ENCODE measurements at places on chromosomes 11 and 22.

GRCh38 chr11:88489030-88489429 lies 151.5 kb upstream of the CTSC start:
- no peak for DNase-seq

- no peak for DNase-seq
Measured at GRCh38 chr11:20623252-20623651, 23.8 kb downstream of the SLC6A5 start.

DNA sequence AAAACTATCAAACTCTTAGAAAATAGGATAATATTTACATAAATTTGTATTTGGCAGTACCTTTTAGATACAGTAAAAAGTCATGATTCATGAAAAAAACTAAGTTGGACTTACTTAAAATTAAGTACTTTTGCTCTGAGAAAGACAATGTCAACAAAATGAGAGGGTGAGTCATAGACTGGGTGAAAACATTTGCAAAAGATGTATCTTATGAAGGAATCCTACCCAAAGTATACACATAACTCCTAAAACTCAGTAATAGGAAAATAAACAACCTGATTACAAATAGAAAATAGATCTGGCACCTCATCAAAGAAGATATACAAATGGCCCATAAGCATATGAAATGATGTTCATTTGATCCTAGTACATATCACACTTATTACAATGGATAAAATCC lies 1154.6 kb downstream of the JRKL start:
- no peak for DNase-seq

- no peak for DNase-seq
Measured at GRCh38 chr11:12247543-12248254, 129.7 kb upstream of the PARVA start.

DNA sequence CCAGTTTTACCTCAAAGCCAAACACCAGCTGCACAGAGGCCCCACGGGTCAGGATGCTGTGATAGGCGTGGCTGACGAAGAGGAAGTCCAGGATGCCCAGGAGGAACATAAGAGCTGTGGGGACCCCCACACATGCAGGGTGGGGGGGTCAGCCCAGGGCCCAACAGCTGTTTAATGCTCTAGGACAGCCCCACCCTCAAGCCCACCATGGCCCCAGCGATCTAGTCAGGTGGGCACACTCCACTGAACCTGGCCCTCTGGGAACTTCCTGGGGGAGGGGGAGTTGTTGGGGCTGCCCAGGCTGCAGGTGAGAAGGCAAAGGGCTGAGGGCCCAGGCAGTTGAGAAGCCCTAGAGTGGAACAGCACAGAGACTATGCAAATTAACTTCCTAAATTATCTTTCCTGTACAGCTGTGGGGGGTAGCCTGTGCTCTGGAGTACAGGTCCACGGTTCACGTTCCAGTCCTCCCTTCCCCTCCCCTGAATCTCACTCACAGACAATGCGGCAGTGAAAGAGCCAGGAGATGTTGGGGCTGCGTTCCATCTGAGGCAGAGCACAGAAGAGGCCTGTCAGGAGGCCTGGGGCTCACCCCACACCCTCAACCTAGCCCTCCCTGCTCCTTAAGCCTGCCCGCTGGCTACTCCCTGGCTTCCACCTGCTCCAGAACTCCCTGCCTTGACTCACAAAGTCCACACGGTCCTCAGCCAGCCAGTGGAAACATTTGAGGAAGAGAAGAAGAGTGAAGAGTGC lies 1.9 kb downstream of the SYVN1 start:
- DNase-seq: no peak

DNA sequence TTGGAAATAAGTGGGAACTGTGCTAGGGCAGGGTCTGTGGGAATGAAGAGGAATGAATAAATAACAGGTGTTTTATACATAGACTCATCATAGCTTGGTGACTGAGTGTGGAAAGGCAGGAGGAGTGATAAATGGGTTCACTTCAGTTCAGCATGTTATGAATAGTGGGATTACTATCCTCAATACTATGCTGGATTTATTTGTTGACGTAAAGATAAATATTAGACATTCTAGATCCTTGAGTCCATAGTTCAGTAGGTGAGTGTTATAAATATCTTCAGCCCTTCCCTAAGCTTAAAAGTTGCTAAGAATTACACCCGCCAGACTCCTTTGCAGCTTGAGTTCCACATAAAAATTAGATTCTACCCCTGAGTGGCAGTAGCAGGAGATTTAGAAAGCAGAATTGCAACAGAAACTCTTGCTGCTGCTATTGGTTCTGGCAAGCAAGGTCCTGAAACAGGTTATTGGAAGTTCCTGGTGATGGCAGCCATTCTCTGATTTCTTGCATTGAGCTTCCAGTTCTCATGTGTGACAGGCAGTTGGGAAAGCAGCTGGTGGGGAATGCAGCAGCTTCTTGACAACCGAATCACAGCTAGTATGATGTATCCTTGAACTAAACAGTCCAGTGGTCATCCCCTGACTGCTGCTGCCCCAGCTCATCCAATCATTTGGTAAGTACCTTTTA lies 1558.9 kb downstream of the FAM181B start:
- DNase-seq: no peak

- DNase-seq: no peak
Measured at GRCh38 chr11:20501971-20502370, 97.4 kb upstream of the SLC6A5 start.

DNA sequence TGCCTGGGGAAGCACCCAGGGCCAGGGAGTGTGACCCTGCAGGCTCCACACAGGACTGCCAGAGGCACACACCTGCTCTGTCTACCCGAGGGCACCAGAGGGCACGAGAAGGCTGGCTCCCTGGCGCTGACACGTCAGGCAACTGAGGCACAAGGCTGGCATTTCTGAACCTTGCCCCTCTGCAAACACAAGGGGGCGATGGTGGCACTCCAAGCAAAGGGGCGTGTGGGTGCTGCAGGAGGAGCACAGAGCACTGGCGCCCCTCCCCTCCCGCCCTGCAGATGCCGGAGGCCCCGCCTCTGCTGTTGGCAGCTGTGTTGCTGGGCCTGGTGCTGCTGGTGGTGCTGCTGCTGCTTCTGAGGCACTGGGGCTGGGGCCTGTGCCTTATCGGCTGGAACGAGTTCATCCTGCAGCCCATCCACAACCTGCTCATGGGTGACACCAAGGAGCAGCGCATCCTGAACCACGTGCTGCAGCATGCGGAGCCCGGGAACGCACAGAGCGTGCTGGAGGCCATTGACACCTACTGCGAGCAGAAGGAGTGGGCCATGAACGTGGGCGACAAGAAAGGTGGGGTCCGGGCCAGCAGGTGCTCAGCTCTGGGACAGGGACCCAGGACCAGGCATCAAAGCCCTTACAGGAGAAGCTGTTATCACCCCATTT lies 20.8 kb upstream of the TXNRD2 start:
- no peak for DNase-seq

Measured in HFF-Myc (cell line).